ENCODE measurements at places on chromosomes 12 and 14.
A peak's percentile ranks its signal among the peaks of the same experiment; 100 is the strongest.

DNA sequence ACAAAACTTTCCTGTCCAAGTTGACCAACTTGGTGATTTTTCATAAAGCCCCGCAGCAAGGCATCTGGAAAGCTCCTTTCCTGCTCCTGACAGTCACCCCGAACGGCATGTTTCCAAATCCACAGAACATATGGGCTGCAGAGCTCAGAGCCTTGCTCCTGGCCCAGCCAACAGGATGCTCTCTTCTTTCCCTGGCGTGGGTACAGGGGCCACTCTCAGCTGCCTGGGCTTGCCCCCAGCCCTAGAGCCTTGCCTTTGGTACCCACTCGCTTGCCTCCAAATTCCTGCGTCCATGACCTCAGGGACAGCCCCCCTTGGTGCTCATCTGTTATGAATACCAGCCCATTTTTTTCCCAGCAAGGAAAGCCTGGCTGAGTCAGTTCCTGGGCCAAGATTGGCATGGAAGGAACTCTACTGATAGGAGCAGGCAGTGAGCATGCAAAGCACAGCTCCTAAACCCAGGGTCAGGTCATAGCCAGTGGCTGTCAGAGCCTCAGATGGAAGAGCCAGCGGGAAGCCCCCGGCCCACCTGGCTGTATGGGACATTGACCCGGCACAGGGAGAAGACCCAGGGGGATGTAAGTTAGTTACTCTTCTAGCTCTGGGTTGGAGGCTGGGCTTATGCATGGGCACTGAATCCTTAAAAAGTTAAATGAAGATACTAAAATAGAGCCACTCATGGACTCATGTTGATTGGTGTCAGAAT lies 105.3 kb upstream of the RTL1 start:
- no peak for DNase-seq

DNA sequence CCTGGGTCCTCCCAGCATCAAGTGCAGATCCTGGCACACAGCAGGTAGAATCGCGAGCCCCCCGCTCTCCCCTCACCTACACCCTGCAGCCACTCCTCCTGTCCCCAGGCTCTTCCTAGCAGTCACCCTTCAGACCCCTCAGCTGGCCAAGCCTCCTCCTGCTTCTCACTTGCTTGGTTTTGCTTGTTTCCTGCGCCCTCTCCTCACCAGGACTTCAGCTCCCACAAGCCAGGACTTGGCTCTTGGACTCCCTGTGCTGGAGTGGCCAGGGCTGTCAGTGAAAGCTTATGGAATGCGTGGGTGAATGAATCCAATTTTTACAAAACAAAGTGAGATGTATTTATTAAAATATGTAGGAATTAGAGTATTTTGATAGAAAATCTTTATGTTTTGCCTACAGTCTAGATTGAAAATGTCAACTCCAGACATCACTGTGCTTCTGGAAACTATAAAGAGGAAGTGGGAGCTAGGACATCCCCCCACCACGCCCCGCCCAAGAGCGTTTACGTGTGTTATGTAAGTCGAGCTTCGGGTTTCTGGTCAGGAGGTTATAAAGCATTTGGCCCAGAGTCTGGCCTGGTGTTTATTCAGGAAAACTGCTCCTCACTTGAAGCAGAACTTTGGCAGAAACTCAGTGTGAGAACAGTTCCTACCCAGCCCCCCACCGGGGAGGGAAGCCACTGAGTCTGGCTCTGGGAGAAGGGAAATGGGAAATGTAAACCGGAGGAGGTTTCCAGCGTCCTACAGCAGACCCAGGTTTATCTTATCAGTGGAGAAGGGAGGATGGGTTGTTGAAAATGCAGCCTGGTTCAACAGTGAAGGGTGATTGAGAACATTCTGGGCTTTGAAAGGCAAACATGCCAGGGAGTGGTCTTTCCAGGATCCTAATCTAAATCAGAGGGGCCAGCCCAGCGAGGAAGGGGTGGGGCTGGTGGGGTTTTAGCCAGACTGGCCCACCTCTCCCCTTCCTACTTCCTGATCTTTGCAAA lies 8.8 kb downstream of the ALDH2 start:
- peak; percentile 58 for DNase-seq

DNA sequence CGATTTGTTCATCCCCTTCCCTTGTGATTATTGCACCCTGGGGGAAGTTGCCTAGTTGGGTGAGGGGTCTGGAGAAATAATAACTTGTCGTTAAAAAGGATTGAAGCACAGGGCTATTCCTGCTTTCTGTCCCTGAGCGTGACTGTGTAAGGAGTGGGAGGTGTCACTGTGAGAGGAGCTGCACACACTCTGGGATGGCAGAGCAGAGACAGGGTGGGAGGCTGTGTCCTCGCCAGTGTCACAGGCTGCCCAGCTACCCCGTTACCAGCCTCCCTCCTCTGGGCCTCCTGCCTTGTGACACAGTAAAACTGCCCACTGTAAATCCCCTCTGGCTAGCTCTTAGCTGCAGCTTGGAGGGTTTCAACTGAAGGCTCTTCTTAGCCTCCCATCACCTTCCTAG lies 460.6 kb downstream of the AACS start:
- DNase-seq, result no peak

GRCh38 chr12:43444940-43445564 lies 107.0 kb downstream of the ADAMTS20 start:
- peak; percentile 69 for DNase-seq

GRCh38 chr12:126112141-126112540 lies 1046.9 kb downstream of the AACS start:
- no peak for DNase-seq
